Glomerular endothelial cell (primary cell): ENCODE measurements at places on chromosomes 4 and X.

GRCh38 chr4:152104901-152105357 is 344.1 kb upstream of the GATB start:
- DNase-seq, result no peak

DNA sequence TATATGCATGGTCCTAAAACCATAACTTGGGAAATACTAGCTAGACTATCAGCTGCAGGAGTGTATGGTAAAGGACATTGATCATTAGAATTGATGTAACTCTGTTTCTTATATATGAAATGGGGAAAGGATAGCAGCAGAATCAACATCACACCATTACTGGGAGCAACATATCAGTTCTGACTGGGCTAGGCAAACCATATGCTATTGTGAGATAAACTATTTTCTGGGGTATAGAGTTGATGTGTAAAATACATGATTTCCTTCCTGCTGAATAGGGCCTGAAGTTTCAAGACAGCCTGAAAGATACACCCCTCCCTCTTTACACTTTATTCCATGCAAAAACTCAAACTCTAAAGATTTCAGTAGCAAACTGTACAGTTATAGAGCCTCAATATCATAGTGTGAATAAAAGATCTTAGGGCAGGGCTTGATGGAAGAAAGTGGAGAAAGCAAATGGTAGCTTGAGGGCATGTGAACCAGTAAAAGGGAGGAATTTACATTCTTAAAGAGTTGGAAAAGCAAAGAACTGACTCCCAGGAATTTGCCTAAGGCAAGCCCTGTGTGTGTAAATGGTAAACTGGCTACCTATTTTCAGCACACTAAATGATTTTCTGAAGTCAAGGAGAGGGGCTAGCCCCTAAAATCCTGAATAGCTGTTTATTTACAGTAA is 404.1 kb downstream of the MAPK10 start:
- DNase-seq, result no peak

DNA sequence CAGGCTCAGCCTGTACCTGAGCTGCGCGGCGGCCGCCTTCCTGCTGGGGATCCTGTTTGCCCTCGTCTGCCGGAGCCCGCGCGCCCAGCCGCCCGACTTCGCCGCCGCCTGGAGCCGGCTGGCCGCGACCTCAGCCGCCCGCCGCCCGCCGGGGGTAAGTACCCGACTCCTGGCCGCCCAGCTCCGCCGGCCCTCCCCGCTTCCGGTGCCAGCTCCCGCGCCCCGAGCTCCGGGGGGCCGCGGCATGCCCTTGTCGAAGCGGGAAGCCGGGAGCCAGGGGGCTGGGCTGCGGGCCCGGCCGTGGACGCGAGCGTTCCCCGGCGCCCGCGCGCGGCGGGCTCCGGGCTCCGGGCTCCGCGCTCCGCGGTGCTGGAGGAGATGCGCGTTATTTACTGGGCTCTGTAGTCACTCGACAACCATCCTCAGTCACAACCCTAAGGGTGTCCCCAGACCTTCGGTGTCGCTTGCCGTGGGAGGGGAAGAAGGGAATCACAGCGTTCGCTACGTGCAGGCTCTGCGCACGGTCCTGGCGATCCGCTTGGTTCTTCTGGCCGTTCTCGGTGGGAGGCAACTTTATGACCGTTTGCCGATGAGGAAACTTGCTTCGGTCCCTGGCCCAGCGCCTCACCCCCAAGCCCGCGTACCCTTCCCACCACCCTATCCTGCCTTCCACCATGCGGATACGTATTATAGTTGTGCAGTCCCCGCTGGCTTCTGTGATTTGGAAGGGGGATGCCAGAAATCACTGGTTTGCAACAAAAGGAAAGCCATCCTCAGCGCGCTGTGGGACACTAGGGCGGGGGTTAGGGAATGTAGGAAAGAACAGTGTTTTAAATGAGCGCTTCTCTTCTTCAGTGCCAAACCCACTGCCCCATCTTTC is 944 bp downstream of the SNX25 start:
- DNase-seq, result no peak

GRCh38 chr4:69881173-69881773 is 21.3 kb upstream of the SULT1E1 start:
- DNase-seq, result peak; percentile 39

DNA sequence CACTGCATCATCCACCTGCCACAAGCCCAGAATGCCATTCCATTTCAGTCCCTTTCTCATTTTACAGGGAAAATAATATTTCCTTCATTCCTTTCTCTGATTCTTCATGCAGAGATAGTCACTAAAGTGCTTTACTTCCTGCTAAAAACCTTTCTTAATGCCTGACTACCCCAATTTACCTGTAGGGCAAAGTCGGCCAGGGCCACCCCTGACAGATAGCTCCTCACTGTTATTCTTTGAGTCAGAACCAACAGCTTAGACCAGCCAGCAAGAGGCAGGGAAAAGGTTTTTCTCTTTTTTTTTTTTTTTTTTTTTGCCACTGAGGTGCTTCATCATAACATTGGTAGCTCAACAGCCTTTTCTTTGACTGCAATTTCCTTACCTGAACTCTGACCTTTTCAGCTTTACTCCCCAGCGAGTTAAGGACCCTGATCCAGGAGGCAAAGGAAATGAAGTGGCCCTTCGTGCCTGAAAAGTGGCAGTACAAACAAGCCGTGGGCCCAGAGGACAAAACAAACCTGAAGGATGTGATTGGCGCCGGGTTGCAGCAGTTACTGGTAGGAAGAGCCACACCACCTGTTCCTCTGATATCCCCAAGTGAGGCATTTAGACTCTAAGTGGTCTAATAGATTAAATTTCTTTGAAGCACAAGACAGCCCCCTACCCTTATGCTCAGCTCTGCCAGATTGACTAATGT is 85.0 kb downstream of the ALPK1 start:
- no peak for DNase-seq

- no peak for DNase-seq
Observed at GRCh38 chrX:48957477-48957826, at the start of gene OTUD5. Gene OTUD5, minus strand, starts transcription at chrX:48957607. Its CDS starts 37 bp downstream, at chrX:48957570.

- no peak for DNase-seq
Observed at GRCh38 chr4:105808750-105809041, 86.6 kb upstream of the NPNT start.
